ENCODE measurements at places on chromosomes 1 and 21.
A peak's percentile ranks its signal among the peaks of the same experiment; 100 is the strongest.

DNA sequence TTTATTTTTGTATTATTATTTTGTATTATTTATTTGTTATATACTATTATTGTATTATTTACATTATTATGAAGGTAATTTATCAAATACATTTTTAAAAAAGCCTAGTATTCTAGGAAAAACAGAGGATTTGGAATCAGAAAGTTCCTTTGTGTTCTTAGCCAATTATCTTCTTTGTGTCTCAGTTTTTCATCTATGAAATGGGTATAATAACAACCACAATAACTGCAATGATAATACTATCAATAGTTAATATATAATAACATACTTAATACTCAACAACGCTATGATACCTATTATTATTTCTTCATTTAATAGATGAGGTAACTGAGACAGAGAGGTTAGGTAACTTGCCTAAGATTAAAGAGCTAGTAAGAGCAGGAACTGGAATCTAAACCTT lies 80.4 kb upstream of the GNG4 start:
- no peak for DNase-seq

- DNase-seq, result no peak
These were observed 126.5 kb upstream of the NRIP1 start for GRCh38 chr21:15191342-15191741.

DNA sequence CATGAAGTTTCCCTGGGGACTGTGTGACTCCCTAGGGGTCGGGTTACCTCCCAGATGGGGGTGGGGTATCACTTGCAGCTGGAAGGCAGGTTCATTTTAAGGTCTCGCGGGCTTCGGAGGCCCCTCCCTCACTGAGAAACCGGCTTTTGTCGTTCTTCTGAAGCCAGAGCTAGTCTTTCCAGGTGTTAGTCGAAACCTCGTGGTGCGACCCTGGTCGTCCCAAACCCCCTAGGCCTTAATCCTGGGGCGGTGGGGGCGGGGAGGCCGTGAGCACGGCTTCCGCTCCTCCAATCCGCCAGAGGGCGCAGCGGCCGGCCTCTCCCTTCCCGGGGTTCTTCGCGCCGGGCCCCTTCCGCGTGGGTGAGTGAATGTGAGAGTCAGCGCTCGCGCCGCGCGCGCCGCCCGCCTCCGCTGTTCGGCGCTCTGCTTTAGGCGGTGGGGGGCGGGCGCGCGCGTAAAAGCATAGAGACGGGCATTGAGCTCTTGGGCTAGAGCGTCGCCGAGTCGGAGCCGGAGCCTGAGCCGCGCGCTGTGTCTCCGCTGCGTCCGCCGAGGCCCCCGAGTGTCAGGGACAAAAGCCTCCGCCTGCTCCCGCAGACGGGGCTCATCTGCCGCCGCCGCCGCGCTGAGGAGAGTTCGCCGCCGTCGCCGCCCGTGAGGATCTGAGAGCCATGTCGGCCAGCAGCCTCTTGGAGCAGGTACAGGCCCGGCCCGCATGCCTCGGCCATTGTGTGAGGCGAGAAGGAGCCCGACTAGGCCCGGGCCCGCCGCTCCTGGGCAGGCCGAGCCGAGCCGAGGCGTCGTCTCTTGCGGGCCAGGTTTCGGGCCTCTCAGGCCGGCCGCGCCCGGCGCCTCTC lies at the start of gene YTHDF2:
TSS of gene YTHDF2 (plus strand) at position 491 of the 857 bp plus-strand sequence. CDS start at position 672, 181 bp downstream.
- DNase-seq, result peak; percentile 97

DNA sequence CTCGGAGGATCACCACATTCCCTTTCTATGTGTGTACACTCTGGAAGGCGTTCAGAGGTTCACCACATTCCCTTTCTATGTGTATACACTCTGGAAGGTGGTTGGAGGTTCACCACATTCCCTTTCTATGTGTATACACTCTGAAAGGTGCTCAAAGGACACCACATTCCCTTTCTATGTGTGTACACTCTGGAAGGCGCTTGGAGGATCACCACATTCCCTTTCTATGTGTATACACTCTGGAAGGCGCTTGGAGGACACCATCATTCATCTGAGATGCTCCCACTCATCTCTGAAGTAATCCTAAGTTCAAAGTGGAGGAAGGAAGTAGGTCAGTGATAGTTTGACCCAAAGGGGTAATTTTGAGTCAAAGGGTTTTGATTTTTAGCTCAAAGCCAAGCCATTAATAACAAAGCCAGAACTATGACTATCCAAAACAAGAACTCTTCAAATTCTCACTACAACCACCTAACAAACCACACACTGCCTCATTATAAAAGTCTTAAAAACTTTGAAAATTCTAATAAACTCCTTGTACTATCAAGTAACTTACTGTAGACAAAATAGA lies 32.9 kb downstream of the NRIP1 start:
- DNase-seq, result no peak

GRCh38 chr1:201653883-201654282 lies 115.0 kb downstream of the NAV1 start:
- DNase-seq, result no peak

- DNase-seq, result no peak
These were observed 16.7 kb upstream of the ACTRT2 start for GRCh38 chr1:3004285-3005205.

- no peak for DNase-seq
These were observed 377.8 kb upstream of the CHRM3 start for GRCh38 chr1:239008568-239008967.

DNA sequence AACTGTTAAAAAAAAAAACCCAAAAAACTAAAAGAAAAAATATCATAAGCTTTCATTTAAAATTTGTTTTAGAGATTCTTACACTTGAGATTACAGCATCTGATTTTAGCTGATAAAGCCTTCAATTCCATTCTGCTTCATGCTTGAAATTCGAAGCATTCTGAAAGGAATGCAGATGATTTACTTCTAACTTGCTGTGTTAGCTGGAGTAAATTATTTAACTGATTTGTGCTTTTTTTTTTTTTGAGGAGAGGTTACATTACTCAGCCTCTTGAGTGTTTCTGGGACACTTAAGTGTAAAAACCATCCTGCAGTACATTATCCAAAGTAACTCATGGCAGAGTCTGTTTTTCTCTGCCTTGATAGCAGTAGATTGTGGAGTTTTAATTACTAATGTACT lies 4.5 kb upstream of the TRIM67 start:
- DNase-seq, result no peak

DNA sequence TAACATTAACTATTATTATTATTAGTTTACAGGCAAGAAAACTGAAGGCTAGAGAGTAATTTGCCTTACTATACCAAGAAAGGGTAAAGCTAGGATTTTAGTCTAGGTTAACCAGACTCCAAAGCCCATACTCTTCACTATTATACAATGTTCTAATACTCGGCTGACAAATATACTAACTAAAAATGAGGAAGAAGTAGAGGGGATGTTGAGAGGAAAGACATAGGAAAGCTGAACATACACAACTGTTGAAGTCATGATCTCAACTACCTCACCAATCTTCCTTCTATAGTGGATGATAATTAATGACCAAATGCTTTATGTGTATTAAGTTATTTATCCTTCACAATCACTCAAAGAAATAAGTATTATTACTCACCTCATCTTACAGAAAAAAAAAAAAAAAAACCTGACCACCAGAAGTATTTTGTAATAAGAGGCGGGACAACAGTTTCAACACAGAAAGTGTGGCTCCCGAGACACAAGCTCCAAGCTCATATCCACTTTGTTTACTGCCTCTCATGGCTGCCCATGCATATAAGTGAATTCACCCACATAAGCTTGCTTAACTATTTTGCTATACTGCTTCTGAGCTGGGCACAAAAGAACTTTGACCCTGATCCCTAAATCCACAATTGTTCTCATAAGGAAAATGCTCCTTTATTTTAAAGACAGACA lies 78.0 kb downstream of the USP1 start:
- DNase-seq, result no peak

GRCh38 chr1:168335500-168335899 lies 54.8 kb downstream of the TBX19 start:
- DNase-seq, result no peak

GRCh38 chr1:8032366-8032910 lies 6.3 kb upstream of the ERRFI1 start:
- no peak for DNase-seq

GRCh38 chr1:52145137-52145536 lies 3.2 kb downstream of the ZFYVE9 start:
- DNase-seq, result no peak

DNA sequence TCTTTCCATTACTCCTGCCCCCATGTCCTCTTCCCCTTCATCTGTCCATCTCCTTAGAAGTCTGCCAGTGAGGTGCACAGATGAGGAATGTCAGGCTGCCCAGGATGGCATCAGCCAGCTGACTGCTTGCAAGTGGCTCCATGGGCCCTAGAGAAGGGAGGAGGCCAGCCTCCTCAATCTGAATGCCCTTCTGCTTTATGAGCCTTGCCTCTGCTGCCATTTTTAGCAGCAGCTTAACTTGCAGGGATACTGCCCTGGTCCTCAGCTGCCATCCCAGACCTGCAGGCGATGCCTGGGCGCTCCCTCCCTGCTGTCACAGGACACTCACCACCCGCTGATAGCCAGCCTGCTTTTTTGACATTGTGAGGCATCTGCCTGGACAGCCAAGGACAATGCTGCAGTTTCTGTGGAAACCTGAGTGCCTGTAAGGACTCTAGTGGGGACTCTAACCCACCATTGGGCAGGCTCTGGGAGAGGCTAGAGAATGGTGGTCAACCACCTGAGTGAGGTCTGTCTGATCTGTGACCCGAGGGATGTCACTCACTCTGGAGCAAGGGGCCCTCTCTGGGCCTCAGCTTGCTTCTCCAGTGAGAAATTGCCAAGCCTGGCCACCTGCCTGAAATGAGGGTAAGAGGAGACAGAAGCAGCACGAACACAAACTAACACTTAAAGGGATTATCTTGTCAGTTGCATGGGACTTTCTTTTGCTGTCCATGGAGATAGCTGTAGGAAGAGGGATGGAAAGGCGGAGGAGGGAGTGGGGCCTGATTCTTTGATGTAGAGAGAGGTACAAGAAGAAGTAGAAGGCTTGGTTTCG lies 185.0 kb downstream of the MIS18A start:
- DNase-seq, result no peak

- DNase-seq, result no peak
These were observed 12.5 kb downstream of the S100A7A start for GRCh38 chr1:153428791-153429190.

- no peak for DNase-seq
These were observed 24.3 kb upstream of the COA6 start for GRCh38 chr1:234348964-234349363.

DNA sequence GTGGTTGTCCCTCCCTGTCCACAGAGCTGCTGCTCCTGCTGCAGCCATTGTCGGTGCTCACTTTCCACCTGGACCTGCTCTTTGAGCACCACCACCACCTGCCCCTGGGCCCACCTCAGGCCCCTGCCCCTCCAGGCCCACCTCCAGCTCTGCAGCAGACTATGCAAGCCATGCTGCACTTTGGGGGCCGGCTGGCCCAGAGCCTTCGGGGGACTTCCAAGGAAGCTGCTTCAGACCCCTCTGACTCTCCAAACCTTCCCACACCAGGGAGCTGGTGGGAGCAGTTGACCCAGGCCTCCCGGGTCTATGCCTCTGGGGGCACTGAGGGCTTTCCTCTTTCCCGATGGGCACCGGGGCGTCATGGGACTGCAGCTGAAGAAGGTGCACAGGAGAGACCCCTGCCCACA lies 5.9 kb downstream of the RUSC1 start:
- no peak for DNase-seq

DNA sequence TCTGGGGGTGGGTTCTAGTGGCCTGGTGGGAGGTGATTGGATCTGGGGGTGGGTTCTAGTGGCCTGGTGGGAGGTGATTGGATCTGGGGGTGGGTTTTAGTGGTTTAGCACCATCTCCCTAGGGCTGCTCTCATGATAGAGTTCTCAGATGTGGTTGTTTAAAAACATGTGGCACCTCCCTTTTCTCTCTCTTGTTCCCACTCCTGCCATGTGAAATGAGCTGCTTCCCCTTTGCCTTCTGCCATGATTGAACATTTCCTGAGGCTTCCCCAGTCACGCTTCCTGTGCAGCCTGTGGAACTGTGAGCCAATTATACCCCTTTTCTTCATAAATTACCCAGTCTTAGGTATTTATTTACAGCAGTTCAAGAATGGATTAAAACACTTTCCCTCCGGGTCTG lies 327.3 kb upstream of the AJAP1 start:
- DNase-seq, result no peak

DNA sequence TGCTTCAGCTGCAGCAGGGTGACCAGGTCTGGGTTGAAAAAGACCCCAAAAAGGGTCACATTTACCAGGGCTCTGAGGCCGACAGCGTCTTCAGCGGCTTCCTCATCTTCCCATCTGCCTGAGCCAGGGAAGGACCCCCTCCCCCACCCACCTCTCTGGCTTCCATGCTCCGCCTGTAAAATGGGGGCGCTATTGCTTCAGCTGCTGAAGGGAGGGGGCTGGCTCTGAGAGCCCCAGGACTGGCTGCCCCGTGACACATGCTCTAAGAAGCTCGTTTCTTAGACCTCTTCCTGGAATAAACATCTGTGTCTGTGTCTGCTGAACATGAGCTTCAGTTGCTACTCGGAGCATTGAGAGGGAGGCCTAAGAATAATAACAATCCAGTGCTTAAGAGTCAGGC lies 2.9 kb downstream of the C1QA start:
- DNase-seq, result no peak

DNA sequence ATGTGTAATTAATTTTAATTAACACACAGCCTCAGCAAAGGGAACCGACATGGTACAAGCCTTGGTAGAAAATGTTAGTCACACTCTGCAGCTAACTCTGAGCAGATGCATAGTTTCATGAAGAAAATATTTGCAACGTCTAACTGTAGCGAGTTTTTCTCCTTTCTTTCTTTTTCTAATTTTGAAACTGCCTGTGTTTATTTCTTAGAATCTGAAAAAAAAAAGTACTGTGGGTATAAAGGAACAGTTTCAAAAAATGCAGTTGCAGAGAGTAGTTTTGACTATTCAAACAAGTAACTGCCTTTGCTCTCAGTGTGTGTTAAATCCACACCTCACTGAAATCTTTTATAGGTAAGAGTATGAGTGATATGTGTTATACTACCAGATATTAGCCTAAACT lies 149.9 kb upstream of the C1orf105 start:
- DNase-seq, result no peak

- DNase-seq, result no peak
These were observed 105.0 kb upstream of the ADGRL2 start for GRCh38 chr1:81695741-81696140.

DNA sequence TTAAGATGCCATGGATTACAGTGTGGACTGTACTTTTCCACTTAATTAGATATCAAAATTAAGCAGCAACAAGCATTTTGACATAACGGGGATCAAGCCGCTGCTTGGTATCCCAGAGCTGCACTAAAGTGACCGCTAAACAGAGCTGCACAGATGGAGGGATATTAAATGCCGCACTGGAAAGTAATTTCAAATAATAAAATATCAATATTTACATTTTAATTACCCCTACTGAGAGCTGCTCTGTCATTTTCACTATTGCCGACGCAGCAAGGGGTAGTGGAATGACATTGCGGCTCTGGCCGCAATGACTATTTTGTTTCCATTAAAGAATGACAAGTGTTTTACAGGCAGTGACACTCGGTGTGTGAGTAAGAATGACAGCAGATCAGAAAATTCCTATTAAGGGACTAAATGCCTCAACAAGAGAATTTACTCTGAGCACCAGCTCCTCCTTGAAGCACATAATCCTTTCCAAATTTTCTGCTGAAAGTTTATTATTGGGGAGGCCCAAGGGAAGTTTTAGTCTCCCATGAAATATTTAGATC lies 109.1 kb upstream of the USH2A start:
- no peak for DNase-seq

GRCh38 chr1:220453371-220453770 lies 74.6 kb upstream of the MARK1 start:
- DNase-seq, result no peak

Data from activated CD4-positive, alpha-beta T cell treated with anti-CD3 and anti-CD28 coated beads for 24 hours (primary cell).